ENCODE measurements at places on chromosomes 16 and 17. TPM values are rescaled to one million over a fixed set of nuclear protein-coding genes. Genes with fewer than 3 reads are reported as not detected.

KRTAP1-1 gene
- total RNA-seq: 2.4 TPM

RDM1 gene
- 0.36 TPM for total RNA-seq

ATP1B2 gene
- under 0.01 TPM for total RNA-seq

CD2BP2 gene
- total RNA-seq: 30.9 TPM

MYH3 gene
- total RNA-seq: 1.8 TPM

MYO1C gene
- 250 TPM for total RNA-seq

KRTAP2-3 gene
- not detected for total RNA-seq

HOXB1 gene
- not detected for total RNA-seq

LGALS9 gene
- total RNA-seq: 1.4 TPM

KRT20 gene
- not detected for total RNA-seq

DNA sequence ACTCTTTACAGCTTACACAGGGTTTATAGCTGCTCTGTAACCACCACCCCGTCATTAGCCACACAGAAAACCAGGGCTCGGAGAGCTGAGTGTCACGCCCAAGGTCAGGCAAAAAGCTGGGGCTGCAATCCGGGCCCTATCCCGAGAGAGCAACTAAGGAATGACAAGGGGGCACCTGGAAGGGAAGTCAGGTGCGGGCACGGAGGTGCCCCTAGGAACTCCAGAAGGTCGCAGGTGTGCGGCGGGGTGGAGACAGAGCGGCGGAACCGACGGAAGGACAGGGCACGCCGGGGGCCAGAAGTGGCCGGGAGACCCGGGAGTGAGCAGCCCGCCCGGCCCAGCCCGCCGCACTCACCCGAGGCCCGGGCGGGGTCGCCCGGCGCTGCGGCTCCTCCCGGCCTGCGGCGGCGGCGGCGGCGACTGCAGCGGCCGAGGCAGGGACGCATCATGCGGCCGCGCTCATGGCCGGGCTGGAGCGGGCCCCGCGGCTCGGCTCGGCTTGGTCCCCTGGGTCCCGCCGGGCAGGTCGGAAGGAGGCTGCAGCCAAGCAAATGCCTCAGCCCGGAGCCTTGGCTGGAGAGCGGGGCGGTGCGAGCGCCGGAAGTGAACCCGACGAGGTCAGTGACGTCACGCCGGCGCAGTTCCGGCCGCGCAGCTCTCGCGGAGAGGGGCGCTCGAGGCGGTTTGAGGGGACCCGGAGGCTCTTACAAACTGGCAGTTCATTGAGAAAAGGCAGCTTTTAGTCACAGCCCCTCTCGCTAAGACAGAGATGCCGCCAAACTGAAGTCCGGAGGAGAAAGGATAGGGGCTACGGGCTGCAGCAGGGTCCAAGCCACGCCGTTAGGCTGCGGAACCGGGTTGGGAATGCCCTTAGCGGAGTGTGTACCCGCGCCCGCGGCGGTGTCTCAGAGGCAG is at the start of gene ZDHHC7:
Gene ZDHHC7, minus strand, starts transcription at position 605 of the 915 bp plus-strand sequence. CDS start 20,917 bp downstream, outside the sequence.
- H3K27ac ChIP-seq: peak within 1 kb of the TSS; percentile 99
- no peaks in the 10 kb centered on the region for H3K27me3 ChIP-seq
- peaks cover 8% of the 10 kb centered on the region for H3K36me3 ChIP-seq
- peak; percentile 98 for DNase-seq
- H3K4me3 ChIP-seq: peak within 1 kb of the TSS; percentile 87

GRCh38 chr17:54085020-54085419 is 262.3 kb downstream of the KIF2B start:
- no peak overlapping the region for H3K4me3 ChIP-seq
- H3K27ac ChIP-seq: no peak overlapping the region

DNA sequence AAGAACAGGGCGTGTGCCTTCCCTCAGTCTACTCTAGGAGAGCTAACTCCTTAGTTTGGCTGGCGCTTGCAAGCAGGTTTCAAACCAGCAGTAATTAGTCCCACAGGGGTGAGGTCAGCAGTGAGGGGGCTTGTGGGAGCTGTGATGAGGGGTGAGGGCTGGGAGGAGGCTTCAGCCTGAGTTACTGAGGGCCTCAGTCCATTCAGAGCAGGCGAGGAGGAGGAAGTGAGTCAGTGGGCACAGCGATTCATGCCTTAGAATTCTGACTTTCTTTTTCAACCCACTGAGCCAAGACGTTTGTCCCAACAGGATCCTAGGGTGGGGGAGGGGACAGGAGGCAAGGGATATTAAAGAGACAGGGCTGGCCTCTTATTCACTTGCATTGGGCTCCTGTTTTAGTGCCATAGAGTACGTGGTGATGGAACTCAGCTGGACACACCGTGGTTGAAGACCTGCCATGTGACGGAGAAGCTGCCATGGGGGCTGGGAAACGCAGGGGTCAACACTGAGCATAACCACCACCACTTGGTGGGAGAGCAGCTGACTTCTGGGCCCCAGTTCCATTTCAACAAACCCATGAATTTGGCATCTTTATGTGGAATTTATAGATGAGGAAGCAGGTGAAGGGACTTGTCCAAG is 8.3 kb upstream of the ITGA3 start:
- peaks cover 47% of the 10 kb centered on the region for H3K4me1 ChIP-seq
- no peaks in the 10 kb centered on the region for H3K36me3 ChIP-seq
- peak; percentile 95 for DNase-seq
- H3K4me3 ChIP-seq: peak overlapping the region; percentile 34
- no peaks in the 10 kb centered on the region for H3K27me3 ChIP-seq
- peak overlapping the region; percentile 70 for H3K27ac ChIP-seq

- H3K27ac ChIP-seq: peak overlapping the region; percentile 60
- no peaks in the 10 kb centered on the region for H3K27me3 ChIP-seq
- peaks cover 44% of the 10 kb centered on the region for H3K4me1 ChIP-seq
- DNase-seq: peak; percentile 93
- peaks cover 26% of the 10 kb centered on the region for H3K36me3 ChIP-seq
Observed at GRCh38 chr16:1613728-1614455, 1.7 kb downstream of the CRAMP1 start.

GRCh38 chr17:72853440-72854415 is 238.8 kb downstream of the SLC39A11 start:
- no peak overlapping the region for H3K4me3 ChIP-seq
- no peak for DNase-seq
- no peak overlapping the region for H3K27ac ChIP-seq
- no peaks in the 10 kb centered on the region for H3K36me3 ChIP-seq
- H3K4me1 ChIP-seq: no peaks in the 10 kb centered on the region

- H3K4me3 ChIP-seq: peak overlapping the region; percentile 35
- H3K27me3 ChIP-seq: no peaks in the 10 kb centered on the region
- peak overlapping the region; percentile 54 for H3K27ac ChIP-seq
- peaks cover 16% of the 10 kb centered on the region for H3K4me1 ChIP-seq
- peak; percentile 97 for DNase-seq
- peaks cover 43% of the 10 kb centered on the region for H3K36me3 ChIP-seq
Observed at GRCh38 chr17:17900615-17901520, 64.1 kb upstream of the SREBF1 start.

DNA sequence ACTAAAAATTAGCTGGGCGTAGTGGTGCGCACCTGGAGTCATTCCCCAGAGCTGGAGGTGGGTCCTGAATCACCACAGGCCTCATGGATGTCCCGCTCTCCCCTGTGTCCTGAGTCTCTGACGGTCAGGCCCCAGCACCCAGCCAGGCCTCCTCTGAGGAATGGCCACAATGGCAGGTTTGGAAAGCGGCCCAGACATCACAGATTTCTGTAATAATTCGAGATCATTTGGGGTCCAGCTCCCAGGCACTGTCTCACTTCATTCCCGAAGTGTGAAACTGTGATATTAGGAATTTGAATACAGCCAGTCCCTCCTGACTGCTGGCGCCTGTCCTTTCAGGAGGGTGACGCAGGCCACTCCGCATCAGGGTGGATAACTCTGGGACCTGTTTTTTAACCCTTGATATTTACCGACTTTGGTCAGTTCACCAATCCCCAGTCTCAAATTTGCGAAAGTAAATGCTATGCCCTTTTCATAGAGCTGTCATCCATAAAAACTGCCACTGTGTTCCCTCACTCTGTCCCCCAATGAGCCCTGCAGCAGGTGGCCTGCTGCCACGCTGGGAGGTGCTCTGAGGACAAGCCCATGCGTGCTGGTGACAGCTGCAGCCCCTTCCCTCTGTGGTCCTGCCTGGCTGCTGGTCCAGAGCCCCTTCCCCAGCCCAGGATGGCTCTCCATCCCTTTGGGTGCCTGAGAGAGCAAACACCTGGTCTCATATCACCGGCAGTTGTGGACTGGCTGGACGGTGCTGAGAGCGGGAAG is 28.3 kb upstream of the RPTOR start:
- no peaks in the 10 kb centered on the region for H3K36me3 ChIP-seq
- peaks cover 20% of the 10 kb centered on the region for H3K4me1 ChIP-seq
- no peak overlapping the region for H3K4me3 ChIP-seq

GRCh38 chr17:49520386-49521087 is 25.4 kb downstream of the NGFR start:
- H3K27ac ChIP-seq: no peak overlapping the region
- H3K27me3 ChIP-seq: peaks cover 13% of the 10 kb centered on the region
- H3K36me3 ChIP-seq: no peaks in the 10 kb centered on the region
- peaks cover 10% of the 10 kb centered on the region for H3K4me1 ChIP-seq
- no peak overlapping the region for H3K4me3 ChIP-seq

GRCh38 chr17:42247734-42248133 is 28.5 kb downstream of the STAT5B start:
- no peaks in the 10 kb centered on the region for H3K36me3 ChIP-seq
- H3K27me3 ChIP-seq: no peaks in the 10 kb centered on the region
- H3K4me1 ChIP-seq: peaks cover 25% of the 10 kb centered on the region
- DNase-seq: no peak
- peak overlapping the region; percentile 66 for H3K27ac ChIP-seq

DNA sequence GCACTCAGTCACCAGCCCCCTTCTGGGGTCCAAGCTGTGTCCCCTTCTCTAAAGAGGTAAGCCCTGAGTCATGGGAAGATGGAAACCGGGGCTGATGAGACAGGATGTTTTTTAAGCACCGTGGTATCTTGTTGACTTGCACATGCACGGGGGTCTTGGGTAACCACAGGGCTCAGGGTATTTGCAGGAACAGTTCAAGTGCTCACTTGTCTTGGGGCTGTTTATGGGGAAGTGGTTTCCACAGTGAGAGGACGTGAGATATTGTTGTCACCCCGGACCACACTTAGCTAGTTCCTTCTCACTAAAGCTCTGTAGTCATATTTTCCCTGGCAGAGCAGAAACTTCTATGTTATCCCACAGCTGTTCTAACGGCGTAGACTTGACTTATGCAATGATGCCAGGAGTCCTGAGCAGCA is 7.7 kb downstream of the CCL3L1 start:
- H3K4me3 ChIP-seq: no peak overlapping the region
- H3K27me3 ChIP-seq: no peaks in the 10 kb centered on the region

GRCh38 chr17:75622076-75622475 is 11.2 kb upstream of the SMIM5 start:
- H3K36me3 ChIP-seq: no peaks in the 10 kb centered on the region
- H3K27me3 ChIP-seq: no peaks in the 10 kb centered on the region
- H3K27ac ChIP-seq: no peak overlapping the region
- no peak for DNase-seq
- no peak overlapping the region for H3K4me3 ChIP-seq

DNA sequence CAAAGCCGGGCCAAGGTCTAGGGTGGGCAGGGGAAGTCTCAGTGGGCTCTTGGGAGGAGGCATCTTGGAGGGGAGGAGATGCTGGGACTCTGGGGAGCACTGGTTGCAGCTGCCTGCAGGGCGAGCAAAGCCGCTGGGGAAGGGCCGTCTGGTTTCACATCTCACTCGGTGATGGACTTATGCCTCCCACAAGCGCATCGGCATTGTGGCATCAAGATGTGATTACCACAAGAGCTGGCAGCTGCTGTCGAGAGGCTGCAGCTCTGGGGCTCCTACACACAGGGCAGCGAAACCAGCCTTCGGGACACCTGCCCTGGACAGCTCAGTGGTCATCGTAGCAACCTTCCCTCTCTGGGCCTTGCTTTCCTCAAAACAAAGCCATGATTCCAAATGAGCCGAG is 3.1 kb upstream of the KCNJ12 start:
- DNase-seq: no peak
- H3K4me1 ChIP-seq: peaks cover 5% of the 10 kb centered on the region
- no peak overlapping the region for H3K4me3 ChIP-seq
- H3K27ac ChIP-seq: no peak overlapping the region

- H3K36me3 ChIP-seq: no peaks in the 10 kb centered on the region
- H3K27ac ChIP-seq: no peak overlapping the region
- H3K4me1 ChIP-seq: no peaks in the 10 kb centered on the region
Observed at GRCh38 chr16:30142672-30143346, 19.8 kb upstream of the MAPK3 start.

GRCh38 chr16:58814348-58814801 is 80.3 kb upstream of the GOT2 start:
- no peaks in the 10 kb centered on the region for H3K36me3 ChIP-seq
- peak; percentile 82 for DNase-seq
- H3K4me3 ChIP-seq: peak overlapping the region; percentile 67
- peaks cover 4% of the 10 kb centered on the region for H3K4me1 ChIP-seq
- no peaks in the 10 kb centered on the region for H3K27me3 ChIP-seq
